ENCODE measurements at places on chromosomes 3 and 15.

DNA sequence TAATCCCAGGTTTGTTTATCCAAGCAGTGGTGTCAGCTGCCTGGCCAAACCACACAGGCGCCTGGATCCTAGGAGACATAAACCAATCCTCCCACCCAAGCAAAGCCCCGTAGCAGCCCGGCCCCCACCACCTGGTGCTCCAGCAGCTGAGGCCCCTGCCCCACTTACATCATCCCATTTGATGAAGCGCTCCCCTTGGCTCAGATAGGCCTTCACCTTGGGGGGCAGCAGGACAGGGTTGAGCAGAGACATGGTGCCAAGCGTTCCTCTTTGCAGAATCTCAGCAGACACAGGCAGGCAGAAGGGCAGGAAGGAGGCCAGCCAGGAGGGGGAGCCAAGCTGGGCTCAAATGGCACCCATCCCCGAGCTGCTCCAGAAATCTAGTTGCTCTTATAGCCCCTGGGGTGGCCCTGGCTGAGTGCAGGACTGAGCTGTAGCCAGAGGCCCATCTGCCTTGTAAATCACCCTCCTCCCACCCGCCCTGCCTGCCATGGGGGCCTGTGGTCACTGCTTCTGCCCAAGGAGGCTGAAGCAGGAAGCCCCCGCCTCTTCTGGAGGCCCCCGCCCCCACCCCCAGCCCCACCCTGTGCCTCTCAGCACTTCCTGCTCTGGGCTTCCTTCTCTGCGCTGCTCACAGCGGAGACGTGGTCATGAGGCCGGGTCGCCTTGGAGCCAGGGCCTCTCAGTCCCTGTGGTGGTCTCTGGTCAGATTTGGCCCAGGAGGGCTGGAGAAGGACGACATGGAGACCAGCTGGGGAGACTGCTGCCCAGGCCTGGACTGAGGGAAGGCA lies at the start of gene PLCB2:
Gene PLCB2, minus strand, starts transcription at position 515 of the 791 bp plus-strand sequence. Its CDS starts 263 bp downstream, at position 252.
- DNase-seq: peak; percentile 95

DNA sequence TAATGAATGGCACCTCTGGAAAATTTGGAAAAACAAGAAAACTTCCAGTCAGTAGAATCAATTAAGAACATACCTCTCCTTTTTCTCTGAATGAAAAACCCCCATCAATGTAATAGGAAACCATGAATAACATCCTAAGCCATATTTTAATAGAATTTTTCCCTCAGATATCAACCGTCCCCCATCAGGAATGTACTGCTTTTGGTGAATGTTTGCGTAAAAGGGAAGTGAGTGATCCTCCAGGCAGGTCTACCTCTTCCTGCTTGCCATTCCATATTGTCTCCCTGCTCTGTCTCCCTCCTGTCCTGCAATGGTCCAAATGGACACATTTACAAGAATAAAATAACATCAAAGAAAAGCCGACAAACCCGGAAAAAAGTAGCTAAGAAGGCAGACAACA lies 30.8 kb downstream of the LAMP3 start:
- no peak for DNase-seq

GRCh38 chr15:98787936-98788757 lies 139.8 kb downstream of the IGF1R start:
- DNase-seq: peak; percentile 68

GRCh38 chr15:101526442-101526841 lies 36.9 kb upstream of the PCSK6 start:
- no peak for DNase-seq

DNA sequence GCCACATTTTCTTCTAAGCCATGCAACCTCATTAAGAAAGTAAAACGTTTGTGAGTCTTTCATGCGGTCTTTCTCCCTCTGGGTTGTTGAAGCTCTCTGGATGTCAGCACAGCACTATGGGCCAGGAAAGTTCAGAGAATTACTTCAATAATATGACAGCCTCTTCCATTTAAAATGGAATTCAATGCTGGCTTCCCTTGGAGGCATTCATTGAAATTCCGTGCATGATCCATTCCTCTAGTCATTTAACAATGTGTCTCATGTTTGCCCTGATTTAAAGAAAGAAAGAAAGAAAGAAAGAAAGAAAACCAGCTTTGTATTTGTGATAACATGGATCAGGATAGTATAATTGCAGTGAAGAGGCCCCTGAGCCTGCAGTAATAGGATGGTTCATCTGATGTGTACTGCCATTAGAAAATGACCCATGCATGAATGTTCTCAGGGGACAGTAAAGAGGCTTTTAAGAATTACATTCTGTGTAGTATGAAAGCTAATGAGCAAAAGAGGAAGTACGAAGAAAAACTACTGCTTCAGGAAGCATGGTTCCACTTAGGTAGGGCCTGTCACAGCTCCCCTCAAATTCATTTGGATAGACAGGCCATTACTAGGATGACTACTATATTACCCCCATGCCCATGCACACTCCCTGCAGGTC lies 146.0 kb downstream of the ARPP21 start:
- DNase-seq: no peak

DNA sequence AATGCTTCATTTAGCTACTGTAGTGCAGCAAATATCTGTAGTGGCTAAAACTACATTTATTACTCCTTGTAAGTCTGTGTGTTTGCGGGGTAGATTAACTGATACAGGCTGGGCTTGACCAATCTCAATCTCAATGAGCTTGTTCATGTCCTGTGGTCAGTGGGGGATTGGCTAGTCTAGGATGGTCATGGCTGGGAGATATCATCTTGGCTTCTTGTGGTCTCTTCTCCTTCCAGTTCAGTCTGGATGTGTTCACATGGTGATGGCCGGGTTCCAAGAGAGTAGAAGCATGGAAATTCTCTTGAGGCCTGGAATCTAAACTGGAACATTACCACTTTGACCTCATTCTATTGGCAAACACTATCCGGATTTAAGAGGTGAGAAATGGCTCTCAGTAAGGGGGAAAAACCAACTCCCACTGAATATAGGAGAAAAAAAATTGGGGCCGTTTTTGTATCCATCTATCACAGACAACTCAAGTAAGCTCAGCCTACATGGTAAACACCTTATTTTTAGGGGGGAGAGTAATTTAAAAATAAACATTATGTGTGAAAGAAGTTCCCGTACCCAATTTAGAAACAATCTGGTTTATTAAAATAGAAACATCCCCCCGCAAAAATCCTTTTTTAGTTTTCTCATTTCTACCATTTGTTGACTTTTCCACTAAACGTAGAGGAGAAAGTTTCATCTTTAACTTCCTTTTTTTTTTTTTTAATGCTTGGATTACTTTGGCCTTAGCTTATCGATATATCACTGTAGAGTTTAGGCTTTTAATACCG lies 284.9 kb upstream of the TBC1D5 start:
- DNase-seq: no peak
